ENCODE measurements at places on chromosomes 3 and 15. TPM values are rescaled to one million over a fixed set of nuclear protein-coding genes. Genes with fewer than 3 reads are reported as not detected.

ENTPD3 gene
- total RNA-seq, result 1.4 TPM

CMTM7 gene
- total RNA-seq, result 24.6 TPM

ALPK3 gene
- total RNA-seq, result 122 TPM

TMCO5A gene
- not detected for total RNA-seq

EFCC1 gene
- total RNA-seq, result 0.60 TPM

CCDC33 gene
- total RNA-seq, result 0.84 TPM

AGBL1 gene
- not detected for total RNA-seq

EOGT gene
- 17.5 TPM for total RNA-seq

KCNMB3 gene
- 3.4 TPM for total RNA-seq

SLCO2A1 gene
- 27.9 TPM for total RNA-seq

GRCh38 chr3:10333349-10333650 is 12.4 kb upstream of the SEC13 start:
- no peak overlapping the region for H3K27ac ChIP-seq
- no peak overlapping the region for H3K4me3 ChIP-seq
- H3K4me1 ChIP-seq, result peaks cover 2% of the 10 kb centered on the region
- H3K27me3 ChIP-seq, result peaks cover 38% of the 10 kb centered on the region

DNA sequence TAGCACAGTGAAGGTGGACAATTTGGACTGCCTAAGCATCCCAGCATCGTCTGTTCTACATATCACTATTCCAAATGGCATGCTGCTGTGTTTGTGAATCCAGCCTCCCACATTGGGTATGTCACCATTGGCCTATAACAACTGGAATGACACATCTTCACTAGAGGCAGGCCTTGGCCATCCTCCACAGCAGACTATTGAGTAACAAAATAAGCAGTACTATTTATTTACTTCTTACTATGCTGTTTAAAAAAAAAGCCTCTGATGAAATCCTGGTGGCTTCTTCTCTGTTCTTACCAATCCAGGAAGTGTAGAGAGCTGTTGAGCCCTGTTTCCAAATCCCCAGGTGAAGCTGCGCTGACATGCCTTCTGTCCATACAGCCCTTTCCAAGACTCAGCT is 30.6 kb upstream of the CERS3 start:
- no peak overlapping the region for H3K4me3 ChIP-seq
- H3K27ac ChIP-seq, result peak overlapping the region; percentile 89
- H3K36me3 ChIP-seq, result peaks cover 12% of the 10 kb centered on the region
- H3K27me3 ChIP-seq, result no peaks in the 10 kb centered on the region

DNA sequence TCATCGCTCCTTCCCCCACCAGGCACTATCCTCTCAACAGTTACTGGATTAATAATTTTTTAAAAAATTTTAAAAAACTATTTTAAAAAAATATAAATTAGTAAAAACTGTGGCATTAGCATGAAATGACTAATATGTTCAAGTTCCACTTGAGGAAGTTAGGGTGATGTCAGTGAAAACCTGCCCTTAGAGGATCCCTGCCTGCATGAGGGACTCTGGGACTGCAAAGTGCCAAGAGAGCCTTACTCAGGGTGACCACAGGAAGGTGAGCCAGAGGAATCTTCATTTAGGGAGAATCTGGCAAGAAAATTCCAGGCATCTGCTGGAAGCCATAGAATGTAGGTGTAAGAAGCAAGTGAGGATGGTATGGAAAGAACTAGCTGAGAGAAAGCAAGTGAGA is 157.7 kb upstream of the BCL6 start:
- H3K27ac ChIP-seq, result no peak overlapping the region
- no peak overlapping the region for H3K4me3 ChIP-seq
- no peaks in the 10 kb centered on the region for H3K4me1 ChIP-seq
- no peak for DNase-seq
- H3K27me3 ChIP-seq, result peaks cover 8% of the 10 kb centered on the region
- H3K36me3 ChIP-seq, result no peaks in the 10 kb centered on the region

GRCh38 chr15:66778314-66778665 is 76.3 kb downstream of the SMAD6 start:
- H3K27me3 ChIP-seq, result no peaks in the 10 kb centered on the region
- H3K36me3 ChIP-seq, result peaks cover 3% of the 10 kb centered on the region
- peaks cover 22% of the 10 kb centered on the region for H3K4me1 ChIP-seq
- H3K27ac ChIP-seq, result no peak overlapping the region

- H3K27ac ChIP-seq, result peak within 1 kb of the TSS; percentile 76
- DNase-seq, result peak; percentile 51
- peaks cover 9% of the 10 kb centered on the region for H3K27me3 ChIP-seq
- H3K4me3 ChIP-seq, result peak within 1 kb of the TSS; percentile 74
These were observed at the start of gene APBA2 for GRCh38 chr15:28885630-28886430. APBA2 (plus strand) TSS chr15:28885974; CDS start chr15:29053885, 167,911 bp downstream.

DNA sequence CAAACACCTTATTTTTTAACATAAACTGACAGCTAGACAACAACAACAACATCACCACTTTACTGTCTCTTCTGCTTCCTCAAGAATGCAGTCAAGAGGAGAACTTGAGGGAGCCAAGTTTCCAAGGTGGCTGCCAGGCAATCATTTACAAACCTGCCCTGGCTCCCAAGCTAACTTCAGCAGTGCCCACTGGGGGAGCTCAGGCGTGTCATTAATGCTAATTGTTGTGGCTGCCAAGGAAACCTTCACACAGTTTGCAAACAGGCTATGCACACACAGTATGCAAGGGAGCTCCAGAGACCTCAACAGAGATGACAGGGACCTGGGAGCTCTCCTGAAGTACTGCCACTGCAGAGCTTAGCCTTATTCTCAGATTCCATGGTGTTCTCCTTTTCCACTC is 2.1 kb downstream of the DZIP1L start:
- no peak for DNase-seq
- H3K27me3 ChIP-seq, result no peaks in the 10 kb centered on the region
- peak overlapping the region; percentile 94 for H3K4me3 ChIP-seq
- peaks cover 13% of the 10 kb centered on the region for H3K36me3 ChIP-seq
- H3K4me1 ChIP-seq, result peaks cover 37% of the 10 kb centered on the region

DNA sequence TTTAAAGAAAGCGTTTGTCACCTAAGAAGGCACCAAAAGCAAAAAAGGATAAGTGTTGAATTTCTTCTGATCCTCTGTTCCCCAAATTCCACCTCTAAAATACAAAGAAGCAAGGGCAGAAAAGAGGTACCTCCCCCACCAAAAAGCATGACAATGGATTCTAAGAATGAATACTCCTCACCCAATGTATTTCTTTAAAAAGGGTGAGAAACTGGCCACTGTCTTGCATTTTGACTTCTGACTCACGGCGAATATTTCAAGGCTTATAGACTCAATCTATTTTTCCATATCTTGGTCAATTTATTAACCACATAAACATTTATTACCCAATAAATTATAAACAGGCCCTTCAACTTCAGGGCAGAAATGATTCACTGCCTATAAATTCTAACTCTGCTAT is 131.1 kb downstream of the NR1I2 start:
- no peaks in the 10 kb centered on the region for H3K27me3 ChIP-seq
- H3K27ac ChIP-seq, result no peak overlapping the region
- no peak overlapping the region for H3K4me3 ChIP-seq

DNA sequence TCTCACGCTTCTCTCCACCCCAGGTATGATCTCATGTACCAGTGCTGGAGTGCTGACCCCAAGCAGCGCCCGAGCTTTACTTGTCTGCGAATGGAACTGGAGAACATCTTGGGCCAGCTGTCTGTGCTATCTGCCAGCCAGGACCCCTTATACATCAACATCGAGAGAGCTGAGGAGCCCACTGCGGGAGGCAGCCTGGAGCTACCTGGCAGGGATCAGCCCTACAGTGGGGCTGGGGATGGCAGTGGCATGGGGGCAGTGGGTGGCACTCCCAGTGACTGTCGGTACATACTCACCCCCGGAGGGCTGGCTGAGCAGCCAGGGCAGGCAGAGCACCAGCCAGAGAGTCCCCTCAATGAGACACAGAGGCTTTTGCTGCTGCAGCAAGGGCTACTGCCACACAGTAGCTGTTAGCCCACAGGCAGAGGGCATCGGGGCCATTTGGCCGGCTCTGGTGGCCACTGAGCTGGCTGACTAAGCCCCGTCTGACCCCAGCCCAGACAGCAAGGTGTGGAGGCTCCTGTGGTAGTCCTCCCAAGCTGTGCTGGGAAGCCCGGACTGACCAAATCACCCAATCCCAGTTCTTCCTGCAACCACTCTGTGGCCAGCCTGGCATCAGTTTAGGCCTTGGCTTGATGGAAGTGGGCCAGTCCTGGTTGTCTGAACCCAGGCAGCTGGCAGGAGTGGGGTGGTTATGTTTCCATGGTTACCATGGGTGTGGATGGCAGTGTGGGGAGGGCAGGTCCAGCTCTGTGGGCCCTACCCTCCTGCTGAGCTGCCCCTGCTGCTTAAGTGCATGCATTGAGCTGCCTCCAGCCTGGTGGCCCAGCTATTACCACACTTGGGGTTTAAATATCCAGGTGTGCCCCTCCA is 19.1 kb downstream of the TYRO3 start:
- peaks cover 5% of the 10 kb centered on the region for H3K36me3 ChIP-seq
- peaks cover 4% of the 10 kb centered on the region for H3K4me1 ChIP-seq
- H3K27ac ChIP-seq, result no peak overlapping the region
- H3K27me3 ChIP-seq, result no peaks in the 10 kb centered on the region
- H3K4me3 ChIP-seq, result no peak overlapping the region
- no peak for DNase-seq

GRCh38 chr3:132966374-132966773 is 71.8 kb upstream of the TMEM108 start:
- no peaks in the 10 kb centered on the region for H3K27me3 ChIP-seq
- H3K4me1 ChIP-seq, result peaks cover 12% of the 10 kb centered on the region
- no peaks in the 10 kb centered on the region for H3K36me3 ChIP-seq
- H3K27ac ChIP-seq, result no peak overlapping the region

DNA sequence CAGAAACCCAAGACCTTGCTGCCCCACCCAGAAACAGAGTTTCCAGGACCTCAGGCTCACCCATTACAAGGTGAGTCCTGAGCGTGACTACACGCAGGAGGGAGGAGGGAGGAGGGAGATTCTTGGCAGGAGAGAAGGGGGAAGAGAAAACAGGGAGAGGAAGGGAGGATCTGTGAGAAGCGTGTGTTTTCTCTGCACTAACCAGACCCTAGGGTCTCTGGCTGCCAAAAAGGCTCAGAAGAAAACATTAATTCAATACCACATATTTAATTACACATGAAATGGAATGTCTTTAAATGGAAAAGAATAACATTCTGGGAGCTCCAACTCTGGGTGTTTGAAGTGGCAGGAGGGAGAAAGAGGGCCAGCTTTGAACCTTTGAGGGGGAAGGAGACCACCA is 309.0 kb downstream of the NTRK3 start:
- H3K4me1 ChIP-seq, result no peaks in the 10 kb centered on the region
- peaks cover 38% of the 10 kb centered on the region for H3K27me3 ChIP-seq
- DNase-seq, result no peak
- H3K4me3 ChIP-seq, result no peak overlapping the region

DNA sequence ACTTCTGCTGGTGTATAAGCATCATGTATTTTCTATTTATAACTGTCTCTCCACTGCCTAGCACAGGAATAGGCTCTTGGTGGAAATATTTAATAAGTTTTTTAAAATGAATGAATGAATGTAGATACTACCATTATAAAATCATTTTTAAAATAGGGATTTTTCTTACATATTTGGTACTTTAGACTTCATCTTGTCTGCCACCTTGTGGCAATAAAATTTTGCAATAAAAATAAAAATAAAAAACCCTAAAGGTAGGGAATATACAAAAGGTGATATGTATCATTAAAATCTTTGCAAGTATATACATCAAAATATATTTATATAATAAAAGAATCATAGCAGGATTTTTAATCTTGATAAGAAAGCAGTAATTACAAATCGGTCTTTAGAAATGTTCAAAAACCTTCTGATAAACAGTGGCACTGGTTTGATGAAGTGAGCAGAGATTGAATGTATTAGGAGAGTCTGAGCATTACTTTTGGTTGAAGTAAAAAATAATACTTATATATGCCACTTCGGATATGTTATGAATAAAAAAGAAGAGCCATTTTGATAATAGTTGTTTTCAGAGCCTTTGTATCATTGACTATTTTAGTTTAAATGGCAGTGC is 95.2 kb downstream of the SPATA16 start:
- no peaks in the 10 kb centered on the region for H3K36me3 ChIP-seq
- no peak overlapping the region for H3K27ac ChIP-seq
- no peak for DNase-seq
- no peaks in the 10 kb centered on the region for H3K27me3 ChIP-seq
- no peak overlapping the region for H3K4me3 ChIP-seq
- no peaks in the 10 kb centered on the region for H3K4me1 ChIP-seq

DNA sequence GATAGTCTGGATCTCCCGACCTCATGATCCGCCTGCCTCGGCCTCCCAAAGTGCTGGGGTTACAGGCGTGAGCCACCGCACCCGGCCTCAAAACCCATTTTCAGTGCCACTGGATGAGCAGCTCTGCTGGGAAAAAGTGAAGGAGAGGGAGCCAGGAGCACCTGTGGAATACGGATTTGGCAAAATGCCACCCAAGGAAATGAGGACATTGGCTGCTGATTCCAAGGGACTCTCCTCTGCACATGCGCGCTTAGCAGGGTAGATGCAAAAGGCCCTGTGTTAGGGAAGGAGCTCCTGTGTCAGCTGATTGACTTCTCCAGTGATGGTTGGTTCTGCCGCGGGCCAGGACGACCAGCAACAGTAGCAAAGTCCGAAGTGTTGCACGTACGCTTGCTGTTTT is 43.4 kb upstream of the IGF1R start:
- DNase-seq, result no peak
- H3K36me3 ChIP-seq, result no peaks in the 10 kb centered on the region
- peaks cover 10% of the 10 kb centered on the region for H3K27me3 ChIP-seq
- H3K4me1 ChIP-seq, result peaks cover 11% of the 10 kb centered on the region

- no peaks in the 10 kb centered on the region for H3K4me1 ChIP-seq
- H3K27ac ChIP-seq, result no peak overlapping the region
- H3K4me3 ChIP-seq, result no peak overlapping the region
- no peaks in the 10 kb centered on the region for H3K27me3 ChIP-seq
- H3K36me3 ChIP-seq, result peaks cover 5% of the 10 kb centered on the region
- no peak for DNase-seq
These were observed 31.9 kb downstream of the TNK2 start for GRCh38 chr3:195876297-195877064.

DNA sequence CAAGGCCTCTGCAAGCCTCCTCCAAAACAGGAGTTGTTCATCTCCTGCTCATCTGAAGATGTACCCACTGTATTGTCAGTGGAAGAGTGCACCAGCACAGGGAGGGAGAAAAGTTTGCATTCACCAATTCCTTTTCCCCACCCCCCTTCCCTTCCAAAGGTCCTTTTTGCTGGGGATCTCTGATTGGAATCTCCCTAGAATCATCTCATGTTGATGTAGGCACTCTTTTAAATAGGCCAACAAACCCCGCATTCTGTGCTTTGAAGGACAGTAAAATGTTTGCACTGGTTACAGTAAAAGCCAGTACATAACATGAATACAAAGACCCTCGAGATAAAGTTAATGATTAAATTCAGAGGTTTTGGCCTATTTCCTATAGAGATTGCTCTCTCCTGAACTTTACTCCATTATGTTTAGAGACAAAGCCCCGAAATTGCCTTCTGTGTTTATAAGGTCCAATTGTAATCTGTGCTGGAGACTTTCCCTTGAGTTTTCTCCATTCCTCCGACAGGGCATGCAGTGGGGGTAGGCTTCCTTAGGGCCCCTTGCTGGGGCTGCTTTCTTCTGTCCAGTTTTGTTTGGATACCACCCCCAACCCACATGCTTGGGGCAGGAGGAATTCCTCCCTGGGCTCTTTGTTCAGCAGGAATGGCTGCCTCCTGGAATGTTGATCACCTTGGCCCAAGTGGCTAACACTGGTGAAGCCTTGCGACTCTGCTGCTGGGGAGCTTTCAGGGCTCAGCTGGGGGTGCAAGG is 22.5 kb downstream of the TRIM71 start:
- peak overlapping the region; percentile 99 for H3K27ac ChIP-seq
- no peaks in the 10 kb centered on the region for H3K36me3 ChIP-seq
- H3K4me1 ChIP-seq, result peaks cover 74% of the 10 kb centered on the region

Measured in progenitor cell of endocrine pancreas (in vitro differentiated cells).